Spinal cord (tissue), 10 donors: ENCODE measurements at places on chromosomes 4 and X. TPM values are rescaled to one million over a fixed set of nuclear protein-coding genes. Genes with fewer than 3 reads are reported as not detected.

The LDB2 gene
- 79.3 TPM for total RNA-seq

The SMR3B gene
- total RNA-seq, result not detected

The KIAA1210 gene
- 0.69 TPM for total RNA-seq

The COL4A5 gene
- 119 TPM for total RNA-seq

The RNF128 gene
- 1.2 TPM for total RNA-seq

The TKTL1 gene
- 1.9 TPM for total RNA-seq

The GATA1 gene
- total RNA-seq, result 0.39 TPM

GRCh38 chr4:78612398-78613178, 61.0 kb downstream of the ANXA3 start:
- H3K36me3 ChIP-seq, result no peaks in the 10 kb centered on the region
- H3K4me1 ChIP-seq, result no peaks in the 10 kb centered on the region
- H3K27me3 ChIP-seq, result no peaks in the 10 kb centered on the region
- H3K4me3 ChIP-seq, result no peak overlapping the region
- no peak overlapping the region for H3K27ac ChIP-seq

DNA sequence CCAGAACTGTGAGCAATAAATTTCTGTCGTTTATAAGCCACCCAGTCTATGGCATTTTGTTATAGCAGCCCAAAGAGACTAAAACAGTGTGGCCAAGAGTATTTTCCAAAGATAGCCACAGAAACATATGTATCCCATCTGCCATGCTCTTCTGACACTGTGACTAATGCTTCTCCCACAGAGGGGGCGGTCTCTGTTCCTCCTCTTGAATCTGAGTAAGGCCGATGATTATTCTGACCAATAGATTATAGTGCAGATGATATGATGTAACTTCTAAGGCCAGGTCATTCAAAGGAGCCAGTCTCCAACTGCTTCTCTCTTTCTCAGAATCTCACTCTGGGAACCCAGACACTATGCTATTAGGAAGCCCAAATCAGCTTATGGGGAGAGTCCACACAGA, 570.7 kb downstream of the BCOR start:
- H3K27ac ChIP-seq, result no peak overlapping the region
- no peaks in the 10 kb centered on the region for H3K4me1 ChIP-seq
- DNase-seq, result no peak
- H3K27me3 ChIP-seq, result no peaks in the 10 kb centered on the region
- no peak overlapping the region for H3K4me3 ChIP-seq
- H3K36me3 ChIP-seq, result no peaks in the 10 kb centered on the region

DNA sequence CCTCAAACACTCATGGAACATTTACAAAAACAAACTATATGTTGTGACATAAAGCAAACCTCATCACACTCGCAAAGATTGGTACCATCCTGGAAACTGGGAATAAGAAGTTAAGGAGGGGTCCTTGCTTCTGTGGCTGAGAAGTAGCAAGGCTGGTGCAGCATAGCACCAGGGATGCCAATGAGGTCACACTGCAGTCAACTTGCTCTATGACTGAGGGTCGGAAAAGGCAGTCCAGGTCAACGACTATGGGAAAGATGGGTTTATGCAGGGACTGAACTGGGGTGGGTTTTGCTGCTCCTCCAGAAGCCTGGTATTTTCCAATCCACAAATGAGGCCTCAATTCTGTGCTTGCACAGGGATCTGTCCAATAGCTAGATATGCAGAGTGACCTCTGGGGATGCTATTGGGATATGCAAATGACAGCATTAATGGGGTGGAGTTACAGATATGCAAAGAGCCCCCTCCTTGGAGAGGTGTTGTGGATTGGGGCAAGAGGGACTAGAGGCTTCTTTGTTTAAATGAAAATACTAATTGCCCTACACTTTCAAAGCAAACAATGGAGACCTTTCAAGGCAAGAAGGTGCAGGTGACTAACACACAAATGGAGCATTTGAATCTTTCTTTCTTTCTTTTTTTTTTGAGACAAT, 7.2 kb upstream of the IL13RA1 start:
- H3K4me3 ChIP-seq, result no peak overlapping the region
- H3K27me3 ChIP-seq, result no peaks in the 10 kb centered on the region
- H3K4me1 ChIP-seq, result no peaks in the 10 kb centered on the region
- no peak overlapping the region for H3K27ac ChIP-seq
- H3K36me3 ChIP-seq, result no peaks in the 10 kb centered on the region
- no peak for DNase-seq

GRCh38 chr4:56286763-56287162, 100.5 kb downstream of the AASDH start:
- H3K4me3 ChIP-seq, result no peak overlapping the region
- no peak for DNase-seq
- H3K27me3 ChIP-seq, result no peaks in the 10 kb centered on the region
- no peak overlapping the region for H3K27ac ChIP-seq
- no peaks in the 10 kb centered on the region for H3K36me3 ChIP-seq
- peaks cover 3% of the 10 kb centered on the region for H3K4me1 ChIP-seq

DNA sequence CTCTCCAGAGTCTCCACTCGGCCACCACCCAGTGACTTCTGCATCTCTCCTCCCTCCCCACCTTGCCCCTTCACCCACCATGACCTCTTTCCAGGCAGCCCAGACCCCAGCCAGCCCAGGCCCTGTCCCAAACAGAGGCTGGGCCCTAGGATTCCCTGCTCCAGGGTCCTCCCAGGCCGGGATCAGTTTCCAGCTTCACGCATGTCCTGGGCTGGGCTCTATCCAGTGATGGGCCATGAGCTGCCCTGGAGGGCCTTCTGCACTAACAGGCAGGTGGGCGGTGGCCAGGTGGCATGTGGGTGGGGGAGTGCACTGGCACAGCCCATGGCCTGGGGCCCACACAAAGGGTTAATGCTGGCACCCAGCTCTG, 20.4 kb upstream of the ADD1 start:
- peaks cover 36% of the 10 kb centered on the region for H3K4me1 ChIP-seq
- no peak overlapping the region for H3K4me3 ChIP-seq
- no peaks in the 10 kb centered on the region for H3K27me3 ChIP-seq
- H3K36me3 ChIP-seq, result peaks cover 81% of the 10 kb centered on the region
- H3K27ac ChIP-seq, result no peak overlapping the region

DNA sequence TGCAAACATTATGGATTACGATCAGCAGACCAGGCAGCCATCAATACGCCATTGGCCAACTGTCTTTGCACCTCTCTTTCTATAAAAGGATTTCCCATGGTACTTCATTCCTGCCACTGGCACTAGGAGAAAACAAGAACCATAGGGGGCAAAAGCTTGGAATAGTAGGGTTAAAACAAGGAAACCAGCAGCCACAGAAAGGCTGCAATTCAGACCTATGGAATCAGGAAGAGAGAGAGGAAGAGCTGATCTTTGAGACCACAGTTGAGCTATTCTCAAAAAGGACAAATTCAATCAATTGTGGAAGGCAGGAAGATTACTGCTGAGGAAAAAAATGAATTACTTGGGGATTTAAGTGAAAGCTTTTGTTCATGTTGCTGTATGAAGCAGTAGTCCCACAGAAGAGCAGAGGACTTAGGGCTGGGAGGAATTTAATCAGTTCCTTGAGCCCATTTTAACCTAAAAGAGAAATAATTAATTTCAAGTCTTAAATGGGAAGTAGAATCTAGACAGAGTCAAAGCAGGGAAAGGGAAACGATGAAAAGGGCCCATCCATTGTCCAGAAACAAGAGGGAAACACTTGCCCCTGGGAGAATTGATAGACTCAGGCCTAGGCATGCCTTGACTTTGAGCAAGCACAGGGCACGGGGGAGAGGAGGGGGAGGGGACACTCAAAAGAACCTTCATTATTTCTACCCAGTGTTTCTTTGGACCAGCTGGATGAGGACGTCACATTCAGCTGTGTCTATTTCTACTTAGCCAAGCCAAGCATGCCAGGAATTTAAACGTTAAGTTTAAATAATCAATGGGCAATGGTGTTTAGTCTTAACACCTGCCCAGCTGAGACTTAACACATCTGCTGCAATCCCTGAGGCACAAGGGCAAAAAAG, 50.7 kb downstream of the SCD5 start:
- no peak overlapping the region for H3K4me3 ChIP-seq
- H3K27me3 ChIP-seq, result no peaks in the 10 kb centered on the region
- peak overlapping the region; percentile 61 for H3K27ac ChIP-seq
- H3K4me1 ChIP-seq, result peaks cover 29% of the 10 kb centered on the region
- DNase-seq, result no peak

DNA sequence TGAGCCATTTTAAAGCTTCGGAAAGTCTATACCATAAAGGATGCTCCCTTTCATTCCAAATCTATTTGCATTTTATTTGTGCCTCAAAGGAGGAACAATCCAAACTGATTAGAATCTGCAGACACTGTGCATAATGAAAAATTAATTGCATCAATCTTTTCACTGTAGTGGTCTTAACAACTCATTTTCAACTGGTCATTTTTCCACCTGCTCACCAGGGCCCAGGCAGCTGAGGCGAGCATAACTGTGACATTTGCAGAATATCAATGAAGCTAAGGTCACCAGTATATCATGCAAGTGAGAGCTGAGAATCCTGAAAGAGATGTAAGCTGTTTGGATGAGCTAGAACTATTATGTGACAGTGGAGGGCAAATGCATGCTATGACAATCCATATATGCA, 387.3 kb upstream of the TECRL start:
- no peak overlapping the region for H3K4me3 ChIP-seq
- no peak overlapping the region for H3K27ac ChIP-seq
- H3K36me3 ChIP-seq, result no peaks in the 10 kb centered on the region
- DNase-seq, result no peak
- no peaks in the 10 kb centered on the region for H3K27me3 ChIP-seq

- no peaks in the 10 kb centered on the region for H3K4me1 ChIP-seq
- no peaks in the 10 kb centered on the region for H3K27me3 ChIP-seq
- no peak overlapping the region for H3K27ac ChIP-seq
- H3K4me3 ChIP-seq, result no peak overlapping the region
These were observed 19.9 kb upstream of the CYBB start for GRCh38 chrX:37759878-37760418.

DNA sequence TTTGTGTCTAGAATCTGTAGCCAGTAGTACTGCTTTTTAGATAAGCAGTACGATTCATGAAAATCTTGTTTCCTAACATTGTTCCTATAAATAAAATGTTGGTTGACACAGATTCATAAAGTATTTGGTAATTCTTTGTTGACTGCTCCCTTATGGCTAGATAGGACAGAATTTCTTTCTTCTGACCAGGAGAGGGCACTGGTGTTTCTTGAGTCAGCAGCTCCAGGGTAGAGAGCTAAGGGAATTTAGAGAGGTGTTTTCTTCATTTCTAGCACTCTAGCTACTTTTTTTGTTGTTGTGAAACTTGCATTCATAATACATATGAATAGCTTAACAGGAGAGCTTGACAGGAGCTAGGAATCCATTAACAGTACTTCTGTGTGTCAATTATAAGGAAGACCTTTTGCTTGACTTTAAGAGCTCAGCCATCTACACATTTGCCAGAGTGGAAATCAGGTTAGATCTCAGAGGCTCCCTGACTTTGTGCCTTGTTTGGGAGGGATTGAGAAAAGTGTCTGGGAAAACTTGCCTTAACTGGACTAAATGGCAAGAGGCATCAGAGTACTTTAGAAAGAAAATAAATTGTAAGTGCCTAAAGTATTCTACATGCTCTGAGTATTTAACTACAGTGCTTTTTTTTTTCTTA, 756.1 kb downstream of the SH3BGRL start:
- H3K4me3 ChIP-seq, result no peak overlapping the region
- peak; percentile 18 for DNase-seq
- H3K36me3 ChIP-seq, result no peaks in the 10 kb centered on the region
- no peak overlapping the region for H3K27ac ChIP-seq

- no peaks in the 10 kb centered on the region for H3K27me3 ChIP-seq
- no peak overlapping the region for H3K27ac ChIP-seq
- H3K4me3 ChIP-seq, result no peak overlapping the region
These were observed 265.7 kb downstream of the CAMK2D start for GRCh38 chr4:113495790-113496189.

- no peaks in the 10 kb centered on the region for H3K36me3 ChIP-seq
- H3K4me1 ChIP-seq, result no peaks in the 10 kb centered on the region
- no peak overlapping the region for H3K27ac ChIP-seq
- H3K4me3 ChIP-seq, result no peak overlapping the region
These were observed 108.2 kb downstream of the EGF start for GRCh38 chr4:110020646-110021443.

DNA sequence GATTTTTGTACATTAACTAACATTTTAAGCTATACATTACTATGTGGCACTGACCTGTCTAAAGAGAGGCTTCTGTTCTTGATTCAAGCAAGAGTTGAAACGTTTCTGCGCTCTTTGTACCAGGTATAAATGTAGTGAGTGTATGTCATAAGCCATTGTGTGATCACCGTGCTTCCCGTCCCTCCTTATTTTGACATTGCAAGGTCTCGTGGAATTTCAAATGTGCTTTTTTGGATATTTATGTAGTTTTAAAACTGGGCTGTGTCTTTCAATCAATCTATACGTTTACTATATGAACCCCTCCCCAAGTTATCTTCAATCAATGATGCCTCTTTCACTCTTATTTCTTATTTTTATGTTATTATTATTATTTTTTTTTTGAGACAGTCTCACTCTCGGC, at the start of gene KLHL15:
KLHL15 (minus strand) TSS at position 101 of the 400 bp plus-strand sequence. CDS start 20,493 bp downstream, outside the sequence.
- no peak for DNase-seq
- H3K4me1 ChIP-seq, result no peaks in the 10 kb centered on the region
- no peaks in the 10 kb centered on the region for H3K36me3 ChIP-seq
- H3K4me3 ChIP-seq, result peak within 1 kb of the TSS; percentile 46

DNA sequence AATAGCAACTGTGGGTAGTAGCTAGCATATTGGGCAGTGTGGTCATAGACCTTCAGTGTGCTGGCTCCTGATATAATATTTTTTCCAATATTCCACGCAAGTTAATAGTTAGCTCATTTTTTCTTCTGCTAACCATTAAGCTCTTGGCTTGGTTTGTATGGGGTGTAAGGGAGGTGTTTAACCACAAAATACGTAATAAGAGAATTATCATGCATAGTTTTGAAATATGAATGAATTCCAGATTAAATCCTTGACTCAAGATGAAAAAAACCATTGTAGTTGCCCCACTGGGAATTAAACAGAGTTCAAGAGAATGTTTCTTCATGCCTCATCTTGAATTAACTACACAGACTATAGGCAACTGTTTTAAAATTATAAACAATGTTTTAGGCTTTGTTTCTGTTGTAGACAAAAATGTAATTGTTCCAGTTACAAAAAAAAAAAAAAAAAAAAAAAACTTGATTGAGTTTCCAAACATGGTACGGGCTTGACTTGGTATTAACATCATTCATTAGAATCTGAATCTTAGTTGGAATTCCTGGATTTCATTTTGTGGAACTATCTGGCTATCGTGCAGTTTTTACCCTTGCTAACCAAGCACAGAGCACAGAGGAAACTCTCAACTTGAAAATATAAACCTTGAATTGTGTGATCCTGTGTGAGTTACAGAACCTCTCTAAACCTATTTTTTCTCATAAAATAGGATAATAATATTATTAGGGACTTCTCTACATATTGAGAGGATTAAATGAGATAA, 28.4 kb downstream of the CXCL1 start:
- H3K4me3 ChIP-seq, result no peak overlapping the region
- H3K4me1 ChIP-seq, result no peaks in the 10 kb centered on the region
- DNase-seq, result no peak
- H3K27ac ChIP-seq, result no peak overlapping the region

GRCh38 chrX:102976793-102977495, 39.9 kb downstream of the RAB40AL start:
- H3K27me3 ChIP-seq, result peaks cover 5% of the 10 kb centered on the region
- no peaks in the 10 kb centered on the region for H3K36me3 ChIP-seq
- no peak overlapping the region for H3K4me3 ChIP-seq
- no peaks in the 10 kb centered on the region for H3K4me1 ChIP-seq
